ENCODE measurements at places on chromosomes 6 and 20.

DNA sequence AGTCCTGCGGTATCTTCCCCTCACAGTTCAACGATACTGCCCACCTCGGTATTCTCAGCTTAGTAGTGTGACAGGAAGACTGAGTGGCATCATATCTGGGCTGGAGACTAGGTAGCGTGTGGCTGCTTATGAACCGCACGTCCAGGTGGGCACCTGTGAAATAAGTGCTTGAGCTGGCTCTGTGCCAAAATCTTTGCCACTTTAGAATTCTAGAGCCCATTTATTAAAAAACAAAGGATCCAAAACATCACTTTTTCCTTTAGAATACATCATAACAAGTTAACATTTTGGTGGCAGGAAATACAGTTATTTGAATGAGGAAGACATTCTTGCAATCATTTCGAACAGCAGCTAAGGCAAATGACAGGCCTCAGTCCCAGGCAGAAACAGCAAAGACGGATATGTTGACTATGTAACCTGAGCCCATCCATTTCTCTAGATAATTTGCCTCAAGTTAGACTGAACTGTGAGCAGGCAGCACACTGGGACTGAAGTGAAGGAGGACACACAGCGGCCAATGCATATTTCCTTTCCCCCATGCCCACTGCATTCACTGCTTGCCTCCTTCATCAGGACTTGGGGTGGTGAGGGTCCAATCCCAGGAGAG is 136.6 kb downstream of the GMDS start:
- DNase-seq, result no peak

DNA sequence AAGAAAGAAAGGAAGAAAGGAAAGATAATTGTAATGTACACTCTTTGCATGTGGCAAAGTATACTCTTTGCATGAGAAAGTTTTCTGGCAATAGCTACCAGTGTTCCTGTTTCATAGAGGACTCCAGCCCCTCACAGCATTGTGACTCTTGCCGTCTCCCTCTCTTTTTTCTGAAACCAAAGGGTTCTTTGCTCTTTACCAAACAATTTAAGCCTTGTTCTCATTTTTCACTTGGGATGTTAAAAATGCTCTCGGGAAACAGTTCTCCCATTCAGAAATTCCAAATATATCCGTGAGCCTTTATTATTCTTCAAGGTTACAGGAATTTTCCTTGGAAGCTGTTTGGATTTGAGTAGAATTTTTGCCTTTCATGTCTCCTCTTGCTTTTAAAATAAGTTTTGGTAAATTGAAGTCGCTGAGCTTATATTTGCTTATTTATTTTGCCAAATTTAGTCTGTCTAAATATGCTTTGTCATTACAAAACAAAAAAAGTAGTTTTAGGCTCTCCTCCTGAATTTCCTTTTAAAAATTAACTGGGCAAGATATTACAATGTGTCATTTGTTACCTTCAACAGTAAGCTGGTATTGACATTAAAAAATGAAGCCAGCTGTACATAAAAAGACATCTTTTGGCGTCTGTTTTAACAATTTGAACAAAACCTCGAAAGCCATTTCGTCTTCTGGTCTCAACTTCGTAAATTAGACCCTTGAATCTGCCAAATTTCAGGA is 103.8 kb upstream of the ARMC2 start:
- no peak for DNase-seq

DNA sequence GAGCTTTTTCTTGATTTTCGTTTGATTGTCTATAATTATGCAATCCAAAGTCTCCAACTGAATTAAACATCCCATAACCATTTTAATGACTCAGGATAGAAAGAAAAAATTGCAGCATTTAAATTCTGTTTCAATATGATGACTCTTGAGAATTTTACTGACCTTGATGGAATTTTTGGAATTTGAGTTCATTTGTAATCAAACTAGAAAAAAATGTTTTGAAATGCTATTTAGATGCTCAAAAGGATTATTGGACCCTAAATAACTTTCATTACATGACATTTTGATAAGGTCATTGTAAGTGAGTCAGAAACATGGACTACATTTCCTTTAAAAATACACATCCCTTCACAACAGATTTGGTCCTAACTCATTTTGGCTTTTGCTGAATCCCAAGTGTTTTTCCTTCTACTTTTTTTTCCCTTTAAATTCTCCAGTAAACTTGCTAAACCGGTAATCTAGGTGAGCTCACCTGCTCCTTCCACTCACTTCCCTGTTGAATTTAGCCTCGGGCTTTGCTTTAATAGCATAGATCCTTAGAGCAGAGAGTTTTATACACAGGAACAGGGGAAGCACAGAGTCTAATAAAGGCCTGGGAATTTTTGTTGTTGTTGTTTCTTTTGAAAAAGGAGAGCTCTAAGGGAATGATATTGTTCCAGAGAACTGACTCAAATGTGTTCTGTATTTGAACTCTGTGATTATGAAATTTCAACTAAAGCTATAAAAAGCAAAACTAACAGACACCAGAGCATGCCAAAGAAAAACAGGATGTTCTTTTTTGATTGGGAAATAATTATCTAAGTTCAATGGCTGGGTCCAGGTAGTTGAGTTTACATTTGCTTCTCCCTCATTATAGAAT is 1088.2 kb upstream of the CITED2 start:
- DNase-seq, result no peak

GRCh38 chr20:25083773-25084625 is 2.1 kb upstream of the VSX1 start:
- no peak for DNase-seq

- DNase-seq, result no peak
Observed at GRCh38 chr6:23319582-23319981, 750.2 kb downstream of the HDGFL1 start.

DNA sequence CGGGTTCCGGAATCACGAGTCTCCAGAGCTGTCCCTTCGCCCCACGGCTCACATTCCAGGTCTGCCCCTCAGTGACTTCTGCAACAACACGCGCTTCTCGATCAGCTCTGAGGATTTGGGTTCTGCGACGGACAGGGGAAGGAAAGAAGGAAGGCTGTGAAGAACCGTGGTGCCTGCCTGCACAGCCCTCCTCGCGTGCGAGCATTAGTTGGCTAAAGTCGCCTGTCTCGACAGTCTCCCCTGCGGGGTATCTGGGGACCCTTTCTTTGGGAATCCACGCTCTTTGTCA is 23.1 kb downstream of the VPS52 start:
- no peak for DNase-seq

DNA sequence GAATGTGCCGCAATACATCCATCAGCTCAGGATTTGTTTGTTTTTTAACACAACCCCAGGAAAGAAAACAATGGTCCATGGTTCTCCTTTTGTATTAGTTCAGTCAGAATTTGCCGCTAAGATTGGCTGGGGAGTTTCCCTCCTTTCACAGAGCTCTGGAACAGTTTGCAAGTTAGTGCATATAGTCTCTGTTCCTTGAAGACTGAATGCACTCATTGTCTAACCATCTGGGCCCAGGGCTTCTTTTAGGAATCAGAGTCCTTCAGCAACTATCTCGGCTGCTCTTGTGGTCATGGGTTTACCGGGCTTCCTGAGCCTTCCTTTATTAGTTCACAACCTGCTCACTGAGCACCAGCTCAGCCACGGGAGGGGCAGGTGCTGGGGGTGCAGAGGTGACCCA is 121.3 kb downstream of the SLC23A2 start:
- no peak for DNase-seq

DNA sequence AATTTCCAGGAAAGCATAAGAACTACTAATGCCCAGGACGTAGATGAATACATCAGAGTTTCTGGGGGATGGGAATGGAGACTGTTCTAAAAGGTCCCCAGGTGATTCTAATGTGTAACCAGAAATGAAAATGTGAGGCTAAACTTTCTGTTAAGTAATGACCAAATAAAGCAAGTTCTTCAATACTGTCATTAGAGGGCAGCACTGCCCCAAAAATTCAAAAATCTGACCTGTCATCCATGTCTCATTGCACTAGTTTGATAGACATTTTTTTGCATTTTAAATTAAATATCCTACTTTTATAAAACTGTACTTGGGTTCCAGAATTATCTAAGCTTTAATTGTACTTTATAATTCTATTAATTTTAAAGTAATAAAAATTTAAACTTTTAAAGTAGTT is 94.9 kb downstream of the RFX6 start:
- DNase-seq, result no peak

GRCh38 chr20:53926428-53927028 is 143.9 kb downstream of the BCAS1 start:
- peak; percentile 79 for DNase-seq

DNA sequence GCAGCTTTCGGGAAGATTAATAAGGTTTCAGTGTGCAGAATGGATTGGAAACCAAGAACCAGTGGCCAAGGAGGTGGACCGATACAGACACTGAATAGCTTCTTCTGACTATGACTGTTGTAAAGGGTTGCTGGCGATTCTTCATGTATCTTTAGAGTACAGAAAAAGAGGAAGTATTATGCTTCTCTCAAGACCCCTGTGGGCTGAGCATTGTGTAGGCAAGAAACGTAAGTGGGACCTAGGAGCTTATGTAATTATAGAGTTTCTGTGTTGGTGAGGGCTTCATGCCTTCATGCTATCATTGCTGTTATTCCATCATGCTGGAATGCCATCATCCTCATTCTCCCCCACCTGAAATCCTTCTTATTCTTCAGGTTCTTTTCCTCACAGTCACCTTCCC is 105.4 kb upstream of the AKIRIN2 start:
- DNase-seq, result peak; percentile 57

DNA sequence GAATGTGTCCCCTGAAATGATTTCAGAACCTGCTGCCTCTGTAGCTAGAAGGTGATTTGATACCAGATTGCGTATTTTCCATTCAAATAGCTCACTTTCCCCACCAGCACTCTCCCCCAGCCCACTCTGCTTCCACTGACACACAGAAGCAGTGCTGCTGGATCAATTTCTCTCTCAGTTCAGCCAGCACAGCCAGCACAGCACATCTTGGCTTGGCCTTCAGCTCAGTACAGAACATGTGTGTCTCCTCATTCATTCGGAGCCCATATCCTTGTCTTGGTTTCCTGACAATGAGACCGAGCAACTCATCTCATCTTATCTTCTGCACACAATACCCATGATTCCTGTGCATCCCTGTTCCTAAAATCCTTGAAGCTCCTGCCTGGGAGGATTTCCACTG is 33.8 kb upstream of the CD83 start:
- no peak for DNase-seq

GRCh38 chr6:43506667-43507471 is 3.3 kb downstream of the LRRC73 start:
- peak; percentile 50 for DNase-seq

- no peak for DNase-seq
Observed at GRCh38 chr20:17957505-17958363, 10.9 kb downstream of the SNX5 start.

- no peak for DNase-seq
Observed at GRCh38 chr6:170139531-170139930, 151.3 kb downstream of the DLL1 start.

Measured in GM06990 (cell line).